ENCODE measurements at places on chromosomes 16 and 17.
A peak's percentile ranks its signal among the peaks of the same experiment; 100 is the strongest.

DNA sequence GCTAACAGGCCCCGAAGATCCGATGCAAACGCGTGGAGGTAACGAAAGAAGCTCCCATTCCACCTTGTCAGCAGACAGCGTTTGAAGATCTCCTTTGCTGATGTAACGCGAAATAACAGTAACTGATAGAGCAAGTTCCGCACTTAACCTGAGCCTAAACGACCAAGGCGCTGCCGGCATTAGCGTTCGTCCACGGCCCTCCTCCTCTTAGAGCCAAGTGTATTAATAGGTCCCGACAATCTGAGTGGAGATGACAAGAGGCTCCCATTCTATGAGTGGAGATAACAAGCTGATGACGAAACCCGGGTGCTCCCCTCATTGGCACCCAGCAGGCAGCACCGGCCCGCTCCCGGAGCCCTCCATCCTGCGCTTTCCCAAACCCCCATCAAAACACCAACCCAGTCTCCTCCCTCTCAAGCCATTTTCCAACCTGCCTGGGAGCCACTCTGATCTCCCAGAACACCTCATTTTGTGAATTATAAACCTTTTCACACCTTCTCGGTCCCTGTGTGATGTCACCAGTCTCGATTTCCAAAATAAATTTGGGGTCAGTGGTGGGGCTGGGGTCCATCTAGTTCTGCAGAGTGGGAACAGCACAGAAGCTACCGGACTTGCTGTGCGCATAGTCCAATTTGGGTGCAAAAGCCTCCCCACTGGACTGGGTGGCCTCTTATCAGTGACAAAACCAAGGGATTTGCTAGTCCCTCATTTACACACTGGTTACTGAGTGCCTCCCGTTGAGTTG is 35.4 kb upstream of the ARL4D start:
- no peak for DNase-seq

DNA sequence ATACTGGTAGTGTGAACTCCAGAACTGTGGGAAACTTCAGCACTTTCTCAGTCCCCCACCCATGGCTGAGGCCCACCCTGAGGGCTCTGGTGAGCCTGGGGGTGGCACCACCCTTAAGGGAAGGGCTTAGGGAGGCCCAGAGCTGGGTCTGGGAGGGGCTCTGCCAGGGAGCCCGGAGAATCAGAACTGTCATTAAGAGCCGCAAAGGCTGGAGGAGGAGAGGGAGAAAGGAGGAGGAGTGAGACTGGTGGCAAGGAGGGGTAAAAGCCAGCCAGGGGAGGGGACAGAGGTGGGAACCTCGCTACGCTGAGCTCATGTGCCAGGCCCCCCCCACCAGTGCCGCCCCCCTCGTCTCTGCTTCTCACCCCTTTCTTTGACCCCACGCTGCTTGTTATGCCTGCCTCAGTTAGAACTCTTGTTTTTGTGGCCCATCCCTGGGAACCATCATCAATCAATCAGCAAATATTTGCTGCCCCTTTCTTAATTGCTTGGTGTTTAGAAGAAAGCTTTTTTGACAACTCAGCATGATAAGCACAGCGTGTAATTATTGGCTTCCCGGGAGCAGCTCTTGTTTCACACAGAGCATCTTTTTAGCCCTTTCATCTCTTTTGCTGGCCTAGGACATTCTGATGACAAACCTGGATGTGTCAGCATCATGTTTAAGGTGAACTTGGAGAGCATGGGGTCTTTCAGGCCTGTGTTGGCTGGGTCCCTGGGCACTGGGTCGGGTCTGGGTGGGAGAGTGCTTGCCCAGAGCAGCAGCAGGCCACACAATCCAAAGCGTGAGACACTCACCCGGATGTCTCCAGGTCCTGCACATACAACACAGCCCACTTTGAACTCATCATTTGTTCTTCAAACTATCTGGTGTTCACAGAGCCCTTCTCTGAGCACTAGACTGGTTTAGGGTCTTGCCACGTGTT is 77.7 kb downstream of the NETO2 start:
- no peak for DNase-seq

GRCh38 chr16:80074329-80074728 is 466.5 kb upstream of the DYNLRB2 start:
- no peak for DNase-seq

GRCh38 chr17:43468691-43469139 is 15.1 kb upstream of the DHX8 start:
- peak; percentile 77 for DNase-seq

- no peak for DNase-seq
These were observed 22.6 kb upstream of the MGAT5B start for GRCh38 chr17:76845541-76846017.

- DNase-seq: no peak
These were observed 159.6 kb upstream of the MPHOSPH6 start for GRCh38 chr16:82329504-82330192.

GRCh38 chr17:40319651-40320540 is 10.9 kb downstream of the RARA start:
- no peak for DNase-seq

- DNase-seq: peak; percentile 19
These were observed 143.3 kb downstream of the STX8 start for GRCh38 chr17:9432134-9432885.

DNA sequence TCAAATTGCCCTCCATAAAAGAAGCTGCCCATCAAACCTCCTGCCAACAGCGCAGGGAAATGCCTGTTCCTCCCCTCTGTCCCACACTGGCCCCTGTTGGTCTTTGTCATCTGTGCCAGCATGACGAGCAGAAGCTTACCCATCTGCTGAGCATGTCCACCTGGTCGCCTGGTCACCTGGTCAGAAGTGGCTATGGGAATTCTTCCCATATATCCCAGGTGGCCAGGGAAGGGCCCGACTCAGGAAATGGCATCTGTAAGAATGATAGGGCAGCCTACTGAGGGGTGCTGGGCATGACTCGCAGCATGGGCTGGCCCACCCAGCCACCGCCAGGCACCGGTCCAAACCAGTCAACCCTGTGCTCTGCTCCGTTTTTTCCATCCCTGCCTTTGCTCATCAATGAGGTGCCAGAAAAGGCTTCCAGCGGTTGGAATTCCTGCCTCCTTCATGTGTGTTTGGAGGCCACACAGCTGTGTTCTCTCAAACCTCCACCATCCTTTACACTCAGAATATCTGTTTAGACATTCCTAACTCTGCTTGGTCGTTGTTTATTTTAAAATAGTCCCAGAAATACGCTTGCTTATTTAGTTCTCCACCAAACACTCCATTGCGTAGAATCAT is 145.2 kb downstream of the CLEC16A start:
- peak; percentile 81 for DNase-seq

DNA sequence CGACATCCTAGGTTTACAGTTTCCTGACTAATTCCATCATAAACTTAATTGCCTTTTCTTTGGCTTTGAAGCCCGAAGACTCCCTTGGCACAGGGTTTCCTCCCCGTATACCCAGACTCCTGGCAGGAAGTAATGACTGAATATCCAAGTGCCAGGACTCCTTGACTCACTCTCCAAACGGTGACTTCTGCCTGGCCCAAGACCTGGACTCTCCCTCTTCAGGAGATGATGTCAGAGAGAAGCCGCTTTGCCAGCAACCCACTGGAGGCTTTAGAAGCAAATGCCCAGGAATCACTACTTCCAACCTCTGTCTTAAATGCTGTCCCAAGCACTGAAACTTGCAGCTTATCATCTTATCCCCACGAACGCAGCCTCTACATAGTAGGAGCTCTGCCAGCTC is 146.5 kb downstream of the RGS9 start:
- DNase-seq: no peak

- DNase-seq: no peak
These were observed 14.8 kb downstream of the KIF18B start for GRCh38 chr17:44932787-44933097.

- DNase-seq: no peak
These were observed 240.9 kb downstream of the KIF2B start for GRCh38 chr17:54063639-54064038.

GRCh38 chr17:78000341-78000740 is 41.8 kb downstream of the TNRC6C start:
- DNase-seq: peak; percentile 62

DNA sequence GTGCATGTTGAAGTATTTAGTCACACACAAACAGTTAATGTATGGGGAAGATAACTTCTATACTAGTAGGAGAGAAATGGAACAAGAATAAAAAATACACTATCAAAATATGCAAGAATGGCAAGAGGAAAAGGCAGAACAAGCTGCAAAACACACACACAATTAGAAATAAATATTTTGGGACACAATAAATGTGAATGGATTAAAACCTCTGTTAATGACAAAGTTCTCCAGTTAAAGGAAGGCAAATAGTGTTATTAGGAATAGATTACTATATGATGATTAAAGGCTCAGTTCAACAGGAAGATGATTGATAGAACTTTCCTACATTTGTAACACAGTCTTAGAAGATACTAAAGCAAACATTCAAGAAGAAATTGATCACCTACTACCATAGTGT is 106.3 kb upstream of the ZNF750 start:
- DNase-seq: no peak

DNA sequence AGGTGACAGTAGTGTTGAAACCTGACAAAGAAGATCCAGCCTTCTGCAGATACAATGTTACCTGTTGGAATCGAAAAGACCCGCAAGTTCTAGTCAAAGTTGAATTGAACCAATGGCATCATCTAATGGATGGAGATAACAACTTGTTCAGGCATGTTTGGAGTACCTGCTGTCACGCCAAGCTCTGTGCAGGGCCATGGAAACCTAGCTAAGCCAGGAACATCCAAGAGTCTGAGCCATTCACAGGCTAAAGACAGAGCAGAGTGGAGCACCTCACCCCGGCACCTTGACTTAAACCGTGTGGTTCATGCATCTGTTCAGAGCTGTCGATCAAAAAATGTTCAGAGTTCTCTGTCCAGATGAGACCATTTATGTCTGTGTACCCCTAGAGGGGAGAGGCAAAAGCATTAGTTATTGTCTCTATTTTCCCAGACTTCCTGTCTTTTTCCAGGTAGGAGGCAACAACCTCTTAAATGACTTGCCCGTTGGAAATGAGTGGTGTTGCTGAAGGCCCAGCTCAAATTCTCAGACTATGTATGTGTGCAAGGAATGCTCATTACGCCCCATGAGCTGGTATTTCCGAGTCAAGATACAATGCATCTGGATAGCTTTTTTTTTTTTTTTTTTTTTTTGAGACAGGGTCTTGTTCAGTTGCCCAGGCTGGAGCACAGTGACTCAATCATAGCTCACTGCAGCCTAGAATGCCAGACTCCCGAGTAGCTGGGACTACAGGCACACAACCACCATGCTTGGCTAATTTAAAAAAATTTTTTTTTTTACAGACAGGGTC is 44.9 kb upstream of the XYLT1 start:
- DNase-seq: peak; percentile 98

DNA sequence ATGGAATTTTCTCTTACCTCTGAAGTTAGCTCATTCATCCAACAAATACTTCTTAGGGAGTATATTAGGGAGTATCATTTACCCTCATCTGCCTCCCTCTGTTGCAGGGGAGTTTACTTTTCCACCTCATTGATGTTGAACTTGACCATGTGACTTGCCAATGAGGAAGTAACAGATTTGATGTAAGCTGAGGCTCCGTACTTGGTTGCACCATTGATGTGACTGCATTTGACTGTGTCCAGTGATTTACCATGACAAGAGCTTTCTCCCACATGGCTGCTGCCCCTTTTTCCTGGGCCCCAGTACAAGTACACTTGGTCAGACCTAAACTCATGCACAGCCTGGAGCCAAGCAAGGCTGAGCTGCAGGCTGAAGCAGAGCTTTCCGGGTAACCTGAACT is 81.6 kb upstream of the HS3ST2 start:
- no peak for DNase-seq

GRCh38 chr17:69450918-69451317 is 36.4 kb downstream of the MAP2K6 start:
- no peak for DNase-seq

- no peak for DNase-seq
These were observed 17.5 kb downstream of the ABHD15 start for GRCh38 chr17:29549177-29549923.

DNA sequence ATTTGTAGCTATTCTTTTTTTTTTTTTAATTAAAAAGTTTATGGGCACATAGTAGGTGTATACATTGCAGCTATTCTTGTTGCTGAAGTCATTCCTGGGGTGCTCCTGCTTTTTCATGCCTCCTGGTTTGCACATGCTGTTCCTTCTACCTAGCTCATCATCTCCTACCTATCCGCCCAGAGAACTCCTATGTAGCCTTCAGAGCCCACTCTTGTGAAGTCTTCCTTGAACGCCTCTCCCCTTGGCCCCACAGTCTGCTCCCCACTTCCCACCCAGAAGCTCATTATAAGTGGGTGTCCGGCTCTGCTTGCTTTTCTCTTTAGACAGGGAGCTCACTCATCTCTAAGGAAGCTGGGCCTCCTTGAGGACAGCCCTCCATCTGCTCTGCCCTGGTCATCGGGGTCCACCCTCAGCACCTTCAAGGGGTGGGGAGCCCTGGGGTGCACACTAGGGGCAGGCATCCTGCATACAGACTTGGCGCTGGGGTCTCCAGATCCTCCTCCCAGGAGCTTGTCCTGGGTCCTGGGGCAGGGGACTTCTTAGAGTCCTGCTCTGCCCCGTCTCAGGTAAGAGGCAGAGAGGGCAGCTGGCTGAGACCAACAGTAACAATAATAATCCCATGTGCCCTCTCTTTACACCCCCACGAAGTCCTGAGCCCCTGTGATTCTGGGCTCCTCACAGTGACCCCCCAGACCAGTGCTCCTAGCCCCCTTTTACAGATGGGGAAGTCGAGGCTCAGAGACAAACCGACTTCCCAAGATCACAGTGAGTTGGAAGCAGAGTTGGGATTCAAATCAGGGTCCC is 3.5 kb upstream of the B9D1 start:
- DNase-seq: no peak

DNA sequence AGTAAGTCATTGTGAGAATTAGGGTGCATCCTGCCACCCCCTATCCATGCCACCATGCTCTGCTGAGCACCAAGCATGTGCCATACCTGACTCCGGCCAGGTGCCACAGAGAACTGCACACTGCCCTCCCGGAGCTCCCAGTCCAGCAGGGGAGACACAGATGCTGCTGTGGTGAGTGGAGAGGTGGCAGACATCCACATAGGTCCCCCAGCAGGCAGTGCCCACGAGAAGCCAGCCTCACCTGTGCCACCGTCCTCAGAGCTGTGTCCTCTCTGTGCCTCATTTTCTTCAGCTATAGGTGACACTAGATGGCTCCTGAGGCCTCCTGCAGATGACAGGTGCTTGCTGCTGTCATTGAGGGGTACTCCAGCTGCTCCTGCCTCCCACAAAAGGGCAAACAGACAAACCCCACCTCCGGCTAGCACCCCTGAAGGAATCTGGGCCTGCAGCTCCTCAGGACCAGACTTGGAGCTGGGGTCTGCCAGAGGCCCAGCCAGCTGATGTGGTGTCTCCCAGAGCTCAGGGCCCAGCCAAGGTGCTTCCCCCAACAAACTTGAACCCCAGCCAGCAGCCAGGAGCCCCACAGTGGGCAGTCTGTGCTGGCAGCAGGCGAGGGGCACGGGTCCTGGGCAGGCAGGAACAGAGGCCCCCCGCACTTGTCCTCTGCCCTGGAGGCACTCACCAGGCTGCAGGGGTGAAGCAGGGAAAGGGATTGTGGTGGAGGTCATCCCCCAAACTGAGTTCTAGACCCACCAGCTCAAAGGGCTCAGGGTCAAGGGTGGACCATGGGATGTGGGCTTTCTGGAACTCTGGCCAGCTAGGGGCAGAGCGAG is 17.1 kb downstream of the FOXJ1 start:
- no peak for DNase-seq

GRCh38 chr17:13337151-13337550 is 264.6 kb downstream of the HS3ST3A1 start:
- peak; percentile 84 for DNase-seq

GRCh38 chr17:40648384-40648968 is 858 bp upstream of the SMARCE1 start:
- DNase-seq: no peak

Measured in fibroblast of skin of abdomen (primary cell).